ENCODE measurements at places on chromosomes 1 and 21.

DNA sequence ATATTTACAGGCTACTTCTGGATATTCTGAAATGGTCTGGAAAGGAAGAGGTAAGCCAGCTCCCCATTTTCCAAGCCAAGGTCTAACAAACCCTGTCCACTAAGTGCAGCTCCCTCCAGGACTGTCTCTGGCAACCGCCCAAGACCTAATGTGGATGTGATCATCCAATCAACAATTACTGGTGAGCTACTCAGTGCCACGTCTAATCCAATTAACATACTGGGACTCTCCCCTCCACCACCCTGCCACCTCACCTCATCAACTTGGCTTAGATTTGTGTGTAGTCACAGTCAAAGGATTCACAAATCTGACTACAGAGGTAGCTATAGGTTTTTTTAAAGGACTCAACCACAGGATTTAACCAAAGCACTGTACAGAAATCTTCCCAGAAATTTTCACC lies 25.4 kb upstream of the S100A7 start:
- DNase-seq: no peak

GRCh38 chr1:201376107-201376463 lies 1.4 kb downstream of the TNNT2 start:
- DNase-seq: no peak

GRCh38 chr1:179952186-179952585 lies 2.4 kb upstream of the CEP350 start:
- DNase-seq: no peak

- no peak for DNase-seq
Measured at GRCh38 chr1:3056641-3057040, 12.4 kb upstream of the PRDM16 start.

DNA sequence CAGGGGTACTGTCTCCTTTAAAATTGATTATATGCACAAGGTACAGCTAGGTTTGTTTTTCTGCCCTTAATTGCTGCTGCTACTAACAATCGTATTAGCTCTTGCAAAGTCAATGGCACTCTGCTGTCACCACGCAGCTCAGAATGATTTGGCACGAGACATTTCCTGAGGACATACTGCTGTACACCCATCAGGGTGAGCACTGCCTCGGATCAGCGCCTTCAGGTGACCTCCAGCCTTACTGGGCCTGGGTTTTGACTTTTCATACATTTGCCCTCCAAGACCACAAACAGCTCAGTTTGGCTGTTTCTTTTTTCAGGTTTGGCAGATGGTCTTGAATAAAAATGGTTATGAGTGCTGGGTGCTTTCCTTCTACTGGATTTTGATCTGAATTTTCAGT lies 110.9 kb downstream of the NTPCR start:
- no peak for DNase-seq

DNA sequence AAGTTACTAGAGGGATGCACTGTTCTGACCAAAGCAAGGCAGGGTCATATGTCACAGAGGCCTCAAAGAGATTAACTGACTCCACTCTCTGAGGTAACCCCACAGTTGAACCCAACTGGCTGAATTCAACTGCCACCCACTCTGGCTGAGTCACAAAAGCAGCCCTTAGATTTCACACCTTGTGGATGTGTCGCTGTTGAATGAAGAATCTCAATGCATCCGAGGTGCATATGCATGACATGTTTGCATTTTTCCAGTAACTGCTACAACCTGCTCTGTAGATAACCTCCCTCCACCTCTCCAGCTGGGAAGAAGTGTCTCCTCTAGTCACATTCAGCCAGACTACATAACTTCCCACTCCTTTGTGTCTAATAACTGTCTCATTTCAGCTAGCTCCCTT lies 27.9 kb upstream of the KIF21B start:
- no peak for DNase-seq

GRCh38 chr1:45545553-45546310 lies 4.9 kb upstream of the AKR1A1 start:
- no peak for DNase-seq

DNA sequence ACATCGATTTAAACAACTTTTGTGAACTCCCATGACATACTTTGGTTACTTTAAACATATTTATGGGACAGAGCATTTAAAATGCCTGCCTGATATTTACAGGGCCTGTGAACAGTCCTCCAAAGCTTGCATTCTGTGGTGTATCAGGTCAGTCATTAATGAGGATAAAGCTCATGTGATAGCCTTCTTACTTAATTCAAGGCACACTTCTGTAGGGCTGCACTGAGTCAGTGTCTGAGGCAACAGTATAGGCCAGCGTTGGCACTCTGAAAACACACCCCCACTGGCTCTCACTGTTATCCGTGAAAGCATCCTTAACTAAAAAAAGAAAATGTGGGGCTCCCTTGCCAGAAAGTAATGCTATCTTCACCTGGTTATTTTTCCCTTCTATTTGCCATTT lies 200.0 kb downstream of the NFIA start:
- DNase-seq: no peak

DNA sequence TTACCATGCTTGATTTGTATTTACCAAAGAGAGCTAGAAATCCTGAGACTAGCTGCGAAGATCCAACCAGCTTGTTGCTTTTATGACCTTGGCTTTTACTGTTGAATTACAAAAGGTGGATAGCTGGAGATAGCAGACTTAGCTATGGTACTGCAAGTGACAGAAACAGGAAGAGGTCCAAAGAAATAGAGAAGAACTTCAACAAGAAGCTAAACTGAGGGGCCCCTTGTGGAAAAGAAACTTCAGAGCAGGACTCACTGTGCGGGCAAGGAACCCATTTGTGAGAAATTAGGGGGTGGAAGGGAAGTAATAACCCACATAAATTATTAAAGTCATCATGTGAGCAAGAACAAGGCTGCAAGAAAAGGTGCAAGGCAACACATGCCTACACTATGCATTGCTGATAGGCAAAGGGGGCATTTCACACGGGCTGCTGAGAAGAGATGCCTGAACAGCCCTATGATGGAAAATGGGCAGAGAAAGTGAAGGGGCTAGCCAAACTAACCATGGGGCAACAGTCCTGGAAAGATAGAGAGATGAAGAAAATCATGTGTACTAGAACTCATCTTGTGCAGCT lies 116.6 kb upstream of the PRDX6 start:
- no peak for DNase-seq

DNA sequence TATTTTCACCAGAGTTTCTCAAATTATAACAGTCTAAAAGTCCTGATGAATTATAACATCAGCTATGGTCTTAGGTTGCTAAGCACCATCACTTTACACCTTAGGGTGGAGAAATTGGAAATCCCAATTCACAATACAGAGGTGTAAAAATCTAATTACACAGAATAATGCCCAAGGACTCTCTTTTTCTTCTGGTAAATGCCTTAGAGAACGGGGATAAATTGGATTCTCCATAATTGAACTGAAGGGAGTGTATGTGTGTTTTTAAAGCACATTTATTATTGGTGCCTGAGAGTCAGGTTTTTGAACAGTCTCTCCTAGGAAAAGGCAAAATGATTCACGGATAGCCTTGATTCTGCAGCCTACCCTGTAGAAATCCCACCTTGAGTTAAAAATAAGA lies 66.8 kb downstream of the NIBAN1 start:
- no peak for DNase-seq

- DNase-seq: no peak
Measured at GRCh38 chr21:32733356-32733755, 5.5 kb upstream of the SYNJ1 start.

DNA sequence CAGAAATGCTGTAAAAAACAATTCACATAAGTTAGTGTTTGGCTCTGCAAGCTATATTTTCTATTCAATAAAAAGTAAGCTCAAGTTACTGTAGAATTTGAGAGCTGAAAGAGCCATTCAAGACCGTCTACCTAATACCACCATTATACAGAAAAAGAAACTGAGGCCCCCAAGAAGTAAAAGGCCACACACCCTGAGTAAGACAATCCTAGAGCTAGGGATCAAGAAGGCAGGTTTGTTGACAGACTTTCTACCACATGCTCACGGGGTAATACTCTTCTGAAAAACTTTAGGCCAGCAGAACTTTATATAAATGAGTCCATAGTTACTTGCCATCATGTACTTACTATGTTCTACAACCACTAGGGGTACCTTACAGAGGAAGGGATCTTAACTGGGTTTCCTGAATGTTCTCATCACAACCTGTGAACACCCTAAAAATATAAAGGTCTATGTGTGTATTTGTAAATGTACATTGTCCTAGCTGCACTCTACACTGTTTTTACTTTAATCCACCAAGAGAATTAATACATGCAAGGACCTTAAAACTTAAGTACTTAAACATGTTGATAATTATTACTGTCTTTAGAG lies 2.7 kb downstream of the PSMG1 start:
- DNase-seq: no peak

DNA sequence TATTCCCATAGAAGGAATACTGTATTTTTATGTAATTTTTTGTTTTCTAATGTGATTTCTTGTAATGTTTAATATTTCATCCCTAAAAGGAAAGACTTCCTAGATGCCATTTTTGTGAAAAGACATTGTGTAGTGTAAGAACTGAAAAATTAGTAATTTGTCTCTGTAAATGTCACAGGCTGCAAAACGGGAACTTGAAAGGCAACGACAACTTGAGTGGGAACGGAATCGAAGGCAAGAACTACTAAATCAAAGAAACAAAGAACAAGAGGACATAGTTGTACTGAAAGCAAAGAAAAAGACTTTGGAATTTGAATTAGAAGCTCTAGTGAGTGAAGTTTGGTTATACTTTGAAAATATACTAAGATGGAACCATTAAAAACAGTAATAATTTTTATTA lies 132.2 kb downstream of the ITSN1 start:
- DNase-seq: no peak

DNA sequence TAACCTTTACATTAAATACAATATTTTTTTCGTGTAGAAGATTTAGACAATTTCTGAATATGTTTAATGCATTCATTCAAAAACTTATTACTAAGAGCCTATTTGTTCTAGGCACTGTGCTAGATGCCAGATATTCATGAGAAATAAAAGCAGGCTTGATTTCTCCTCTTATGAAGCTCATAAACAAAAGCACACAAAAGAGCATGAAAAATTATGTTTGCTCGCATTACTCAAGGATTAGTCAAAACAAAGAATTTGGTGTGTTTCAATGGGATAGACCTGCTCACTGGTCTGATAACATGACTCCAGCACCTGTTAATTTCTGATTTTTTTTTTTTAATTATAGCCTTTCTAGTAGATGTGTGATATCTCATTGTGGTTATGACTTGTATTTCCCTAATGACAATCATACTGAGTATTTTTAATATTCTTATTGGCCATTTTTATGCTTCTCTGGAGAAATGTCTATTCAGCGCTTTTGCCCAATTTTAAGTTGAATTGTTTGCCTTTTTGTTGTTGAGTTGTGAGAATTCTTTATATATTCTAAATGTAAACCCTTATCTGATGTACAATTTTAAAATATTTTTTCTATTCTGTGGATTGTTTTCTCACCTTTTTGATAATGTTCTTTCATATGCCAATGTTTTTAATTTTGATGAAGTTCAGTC lies 382.3 kb upstream of the ADGRL4 start:
- DNase-seq: no peak

- no peak for DNase-seq
Measured at GRCh38 chr1:113153116-113153803, 80.3 kb downstream of the LRIG2 start.

DNA sequence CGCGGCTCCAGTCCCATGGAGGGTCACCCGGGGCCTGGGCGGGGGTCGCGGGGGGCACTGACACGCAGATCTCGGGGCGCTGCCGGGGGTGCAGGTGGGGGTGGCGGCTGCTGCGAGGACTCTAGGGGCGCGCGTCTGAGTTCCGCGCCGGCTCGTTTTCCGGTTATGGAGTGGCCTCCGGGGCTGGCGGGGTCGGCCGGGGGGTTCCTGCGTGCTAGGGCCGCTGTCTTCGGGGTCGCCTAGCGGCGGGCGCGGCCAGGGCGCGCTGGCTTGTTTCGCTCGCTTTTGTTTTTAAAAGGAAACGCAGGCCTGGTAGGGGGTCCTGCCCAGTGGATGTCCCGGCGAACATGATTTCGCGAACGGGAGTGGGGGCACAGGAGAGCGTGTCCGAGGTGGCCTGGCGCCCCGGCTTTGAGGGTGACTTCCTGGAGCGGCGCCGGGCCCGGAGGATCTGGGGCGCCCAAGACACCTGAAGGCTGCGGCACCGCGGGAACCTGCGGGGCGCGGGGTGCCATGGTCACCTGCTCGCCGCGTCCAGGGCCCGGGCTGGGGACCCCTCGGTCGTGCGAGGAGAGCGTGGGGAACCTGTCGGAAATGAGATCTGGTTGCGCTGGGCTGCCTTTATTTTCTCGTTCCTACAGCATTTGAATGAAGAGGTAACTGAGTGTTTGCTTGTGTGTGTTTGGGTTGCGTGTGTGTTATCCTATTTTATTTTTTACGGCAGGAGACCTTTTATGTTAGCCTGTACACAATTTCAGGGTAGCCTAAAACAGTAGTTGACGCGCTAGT lies 618 bp downstream of the ETS2 start:
- DNase-seq: peak; percentile 16

DNA sequence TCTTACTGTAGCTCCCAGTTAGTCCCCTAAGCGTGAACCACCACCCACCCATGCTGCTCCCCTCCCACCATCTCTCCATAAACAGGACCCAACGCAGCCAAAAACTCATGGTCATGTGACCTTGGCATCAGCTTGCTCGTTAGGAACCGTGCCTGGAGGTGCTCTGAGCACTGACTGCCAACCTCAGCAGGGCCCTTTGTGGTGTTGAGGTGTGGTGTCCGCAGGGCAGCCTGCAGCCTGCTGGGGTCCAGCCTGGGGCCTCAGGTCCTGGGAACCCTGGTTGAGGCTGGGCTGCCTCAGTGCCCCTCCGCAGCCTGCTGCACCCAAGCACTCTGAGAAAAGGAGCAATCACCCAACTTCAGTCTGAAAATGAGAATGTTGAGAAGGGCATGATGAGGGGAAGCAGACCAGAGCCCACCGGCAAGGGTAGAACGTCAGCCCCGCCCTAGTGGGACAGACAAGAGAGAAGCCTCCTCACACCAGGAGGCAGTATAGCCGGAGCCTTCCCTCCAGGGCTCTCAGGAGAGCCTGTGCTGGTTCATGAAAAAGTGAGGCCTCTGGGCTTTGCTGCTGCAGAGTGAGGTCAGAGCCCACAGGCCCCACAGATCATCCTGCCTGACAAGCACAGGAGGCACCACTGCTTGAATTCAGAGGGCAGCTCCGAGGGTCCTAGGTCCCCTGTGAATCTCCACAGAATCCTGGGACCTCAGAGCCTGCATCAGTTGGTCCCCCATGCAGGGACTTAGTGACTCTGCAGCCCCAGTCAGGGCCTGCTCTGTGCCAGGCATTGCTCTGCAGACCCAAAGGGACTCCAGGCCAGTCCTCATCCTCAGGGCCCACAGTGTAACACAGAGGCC lies 4.9 kb upstream of the COL6A2 start:
- no peak for DNase-seq

DNA sequence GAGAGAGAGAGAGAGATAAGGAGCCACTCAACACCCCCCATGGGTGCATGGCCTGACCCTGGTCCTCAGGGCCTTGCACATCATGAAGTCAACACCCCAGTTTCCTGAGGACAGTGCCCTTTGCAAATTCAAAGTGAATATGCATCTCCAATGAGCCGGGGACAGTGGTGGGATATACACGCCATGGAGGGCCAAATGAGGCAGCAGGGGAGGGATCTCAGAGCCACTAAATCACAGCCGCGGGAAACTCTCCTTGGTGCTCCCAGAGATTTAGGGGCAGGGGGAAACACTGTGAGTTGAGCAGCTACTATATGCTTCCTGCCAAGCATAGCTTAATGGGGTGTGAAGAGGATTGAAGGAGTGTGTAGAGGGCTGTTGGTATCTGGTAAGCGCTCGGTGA lies 35.5 kb downstream of the MATN1 start:
- DNase-seq: no peak

GRCh38 chr1:149931212-149931790 lies 3.7 kb upstream of the SF3B4 start:
- no peak for DNase-seq

- DNase-seq: no peak
Measured at GRCh38 chr1:204960306-204961125, 82.5 kb upstream of the CNTN2 start.
